ENCODE measurements at places on chromosomes 13 and 19. TPM values are rescaled to one million over a fixed set of nuclear protein-coding genes. Genes with fewer than 3 reads are reported as not detected.

SLC5A5 gene
- total RNA-seq = not detected

SEMA6B gene
- 0.65 TPM for total RNA-seq

TNFSF13B gene
- total RNA-seq = 0.12 TPM

POGLUT2 gene
- 26.6 TPM for total RNA-seq

CYP2A7 gene
- not detected for total RNA-seq

CILP2 gene
- not detected for total RNA-seq

AXL gene
- 343 TPM for total RNA-seq

CYP2S1 gene
- total RNA-seq = 24.7 TPM

ZNF497 gene
- 0.06 TPM for total RNA-seq

ZNF20 gene
- total RNA-seq = 2.2 TPM

FPR3 gene
- total RNA-seq = not detected

Measured in epithelial cell of proximal tubule (primary cell).